ENCODE measurements at places on chromosomes 5 and 9.

GRCh38 chr5:40549616-40550015, 130.1 kb upstream of the PTGER4 start:
- DNase-seq = no peak

DNA sequence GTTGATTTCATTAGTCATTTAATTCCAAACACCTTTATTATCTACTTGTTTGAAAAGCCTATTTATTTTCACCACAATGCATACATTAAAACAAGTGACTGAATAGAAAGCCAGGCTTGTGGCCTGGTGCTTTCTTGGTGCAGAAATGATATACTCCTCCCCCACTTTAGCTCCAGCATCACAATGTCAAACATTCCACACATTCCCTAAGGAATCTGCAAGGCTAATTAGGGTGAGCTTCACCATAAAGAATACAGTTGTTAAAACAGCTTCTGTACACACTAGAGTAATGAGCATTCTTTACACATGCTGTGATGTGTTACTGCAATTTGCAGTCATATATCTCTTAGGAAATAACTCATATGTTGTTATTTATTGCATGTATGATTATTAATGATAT, 705.7 kb downstream of the CETN3 start:
- no peak for DNase-seq

- no peak for DNase-seq
These were observed 312.2 kb downstream of the SPOCK1 start for GRCh38 chr5:137186759-137187461.

DNA sequence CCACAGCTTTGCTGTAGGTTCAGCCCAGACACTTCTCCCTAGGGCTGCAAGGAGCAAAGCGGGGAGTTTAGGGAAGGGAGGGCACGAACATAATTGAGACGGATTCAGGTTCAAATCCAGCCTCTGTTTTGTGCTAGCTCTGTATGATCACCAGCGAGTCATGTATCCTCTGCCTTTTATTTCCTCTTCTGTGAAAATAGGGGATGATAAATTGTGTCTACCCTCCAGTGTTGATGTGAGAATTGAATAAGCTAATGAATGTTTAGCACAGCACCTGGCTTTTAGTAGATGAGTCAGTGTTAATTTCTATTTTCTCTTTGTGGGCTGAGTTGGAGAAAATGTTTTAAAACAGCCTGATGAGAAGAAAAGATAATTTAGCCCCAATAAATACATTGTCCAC, 6.2 kb downstream of the MLANA start:
- DNase-seq = no peak

- DNase-seq = no peak
These were observed 17.7 kb upstream of the CARTPT start for GRCh38 chr5:71701407-71701806.

DNA sequence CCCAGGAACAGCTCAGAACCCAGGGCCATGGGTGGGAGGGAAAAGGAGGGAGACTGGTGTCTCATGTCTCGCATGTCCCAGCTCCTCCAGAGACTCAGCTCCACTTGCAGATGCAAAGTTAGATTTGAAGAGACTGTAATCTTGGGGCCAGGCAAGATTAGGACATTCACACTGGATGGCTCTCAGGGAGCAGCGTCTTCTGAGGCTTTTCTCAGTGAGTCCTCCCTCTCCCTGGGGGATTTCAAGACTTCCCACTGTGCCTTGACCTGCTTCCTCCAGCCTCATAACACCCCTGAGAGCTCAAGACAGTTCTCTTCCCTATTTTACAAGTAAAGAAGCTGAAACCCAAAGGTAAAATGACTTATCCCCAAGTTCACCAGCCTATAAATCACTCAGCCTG, 10.5 kb upstream of the TCOF1 start:
- DNase-seq = no peak

- no peak for DNase-seq
These were observed 12.0 kb downstream of the ADRA1B start for GRCh38 chr5:159928122-159928909.

DNA sequence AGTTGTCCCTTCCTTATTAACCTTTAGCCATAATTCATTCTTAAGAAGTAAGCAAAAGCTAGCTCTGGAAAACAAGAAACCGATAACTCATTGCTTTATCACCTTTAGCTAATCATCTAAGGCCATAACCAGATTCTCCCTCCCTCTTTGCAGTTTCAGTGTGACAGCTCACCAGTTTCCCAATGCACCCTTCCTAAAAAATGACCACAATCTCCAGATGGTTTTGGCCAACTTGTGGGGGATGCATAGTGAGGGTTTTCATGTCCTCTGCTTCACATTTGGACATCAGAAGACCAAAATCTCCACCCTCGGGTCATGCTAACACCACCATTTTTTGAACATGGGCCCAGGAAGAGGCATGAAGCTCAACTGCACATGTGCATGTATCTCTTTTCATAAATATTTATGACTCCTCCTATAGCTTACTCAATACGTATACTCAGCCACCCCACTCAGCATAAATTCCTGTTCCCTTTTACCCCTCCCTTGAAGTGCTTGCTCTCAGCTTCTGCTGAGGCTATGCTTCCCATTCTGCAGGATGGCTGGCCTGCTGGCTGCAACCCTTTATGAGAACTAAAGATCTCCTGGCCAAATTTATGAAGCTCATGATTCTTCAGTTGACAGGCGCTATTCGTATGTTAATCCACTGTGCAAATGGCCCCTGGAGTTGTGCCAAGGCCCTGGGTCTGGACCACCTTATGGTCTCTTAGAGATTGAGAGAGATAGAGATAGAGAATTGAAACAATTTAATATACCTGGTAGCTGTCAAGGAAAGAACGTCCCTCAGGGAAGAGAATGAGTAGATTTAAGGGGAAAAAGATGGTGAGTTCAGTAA, 14.8 kb downstream of the PPP3R2 start:
- peak; percentile 17 for DNase-seq

DNA sequence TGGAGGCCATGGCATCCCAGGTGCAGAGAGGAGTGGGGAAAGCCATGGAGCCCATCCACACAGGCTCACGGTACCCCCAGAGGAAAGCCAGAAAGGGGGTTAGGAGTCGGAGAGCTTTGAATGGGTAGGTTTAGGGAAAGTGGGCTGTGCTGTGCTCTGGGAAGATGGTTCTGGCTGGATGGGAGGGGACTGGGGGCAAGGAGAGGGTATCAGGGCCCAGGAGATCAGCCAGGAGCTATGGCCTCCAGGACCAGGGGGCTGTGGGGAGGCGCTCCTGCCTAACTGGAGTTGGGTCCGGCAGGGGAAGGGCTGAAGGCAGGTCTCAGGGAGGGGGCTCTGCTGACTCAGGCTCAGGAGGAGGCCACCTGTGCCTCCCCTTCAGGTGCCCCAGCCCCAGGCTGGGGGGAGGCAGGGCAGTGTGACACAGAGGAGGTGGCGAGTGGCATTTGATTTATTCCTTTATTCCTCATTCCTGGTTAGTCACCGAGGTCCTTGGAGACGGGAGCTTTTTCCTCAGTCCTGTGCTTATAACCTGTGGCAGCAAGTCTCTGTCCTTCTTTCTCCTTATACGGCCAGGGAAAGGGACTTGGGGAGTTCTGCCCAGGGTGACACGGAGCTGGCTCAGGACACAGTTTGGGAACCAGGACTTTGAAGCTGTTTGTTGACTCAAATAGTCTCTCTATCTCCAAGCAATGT, 60.8 kb downstream of the TSTD2 start:
- no peak for DNase-seq

DNA sequence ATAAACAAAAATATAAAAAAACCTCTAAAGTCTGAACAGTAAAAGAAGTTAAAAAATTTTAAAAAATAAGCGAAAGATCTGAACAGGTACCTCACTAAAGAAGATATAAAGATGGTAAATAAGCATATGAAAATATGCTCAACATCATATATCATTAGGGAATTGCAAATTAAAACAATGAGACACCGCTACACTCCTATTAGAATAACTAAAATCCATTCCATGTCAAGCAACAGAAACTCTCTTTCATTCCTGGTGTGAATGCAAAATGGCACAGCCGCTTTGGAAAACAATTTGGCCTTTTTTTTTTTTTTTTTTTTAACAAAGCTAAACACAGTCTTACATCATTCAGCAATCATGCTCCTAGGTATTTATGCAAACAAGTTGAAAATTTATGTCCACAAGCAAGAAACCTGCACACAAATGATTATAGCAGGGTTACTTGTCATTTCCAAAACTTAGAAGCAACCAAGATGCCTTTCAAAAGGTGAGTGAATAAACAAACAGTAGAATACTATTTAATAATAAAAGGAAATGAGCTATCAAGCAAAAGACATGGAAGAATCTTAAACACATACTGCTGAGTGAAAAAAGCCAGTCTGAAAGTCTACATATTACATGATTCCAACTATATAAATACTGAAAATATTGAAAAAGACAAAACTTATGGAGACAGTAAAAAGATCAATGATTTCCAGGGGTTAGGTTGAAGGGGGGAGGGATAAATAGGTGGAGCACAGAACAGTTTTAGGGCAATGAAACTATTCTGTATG, 22.1 kb downstream of the ANXA1 start:
- no peak for DNase-seq

DNA sequence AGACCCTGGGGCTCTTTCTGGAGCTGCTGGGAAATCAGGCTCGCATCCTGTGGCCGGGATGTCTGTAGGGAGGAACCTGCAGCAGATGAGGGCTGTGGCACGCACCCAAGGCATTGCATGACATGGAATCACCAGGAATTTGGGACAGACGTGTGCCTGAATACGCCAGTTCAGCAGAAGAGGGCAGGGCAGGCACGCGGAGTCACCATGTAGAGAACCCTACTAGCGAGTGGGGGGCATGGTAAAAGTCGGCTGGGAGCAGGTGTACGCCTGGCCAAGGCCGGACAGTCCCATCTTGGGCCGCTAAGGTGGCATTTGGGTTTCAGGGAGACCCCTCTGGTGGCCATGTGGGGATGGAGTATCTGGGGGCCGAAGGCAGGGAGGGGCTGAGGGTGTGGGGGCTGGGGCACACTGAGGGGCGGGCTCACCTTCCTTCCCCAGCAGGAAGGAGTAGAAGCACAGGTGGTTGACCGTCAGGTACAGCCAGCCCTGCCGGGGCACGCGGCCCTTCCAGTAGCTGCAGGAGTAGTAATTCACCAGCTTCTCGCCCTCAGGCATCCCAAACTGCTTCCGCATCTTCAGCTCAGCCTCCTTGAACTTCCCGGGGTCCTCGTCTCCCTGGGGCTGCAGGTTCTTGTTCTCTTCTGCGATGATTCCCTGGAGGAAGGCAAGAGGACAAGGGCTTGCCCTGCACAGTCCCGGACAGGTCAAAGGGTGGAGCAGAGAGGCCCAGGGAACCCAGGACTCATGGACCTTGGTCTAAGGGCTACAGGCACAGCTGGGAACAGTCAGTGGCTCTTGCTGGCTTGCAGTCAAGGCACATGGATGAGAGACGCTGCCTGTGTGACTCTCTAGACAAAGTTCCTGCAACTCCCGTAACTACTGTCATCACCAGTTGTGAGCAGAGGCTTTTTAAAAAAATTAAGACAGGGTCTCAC, 13.5 kb downstream of the TBC1D9B start:
- DNase-seq = no peak

GRCh38 chr5:107199756-107200155, 471.0 kb downstream of the EFNA5 start:
- no peak for DNase-seq

DNA sequence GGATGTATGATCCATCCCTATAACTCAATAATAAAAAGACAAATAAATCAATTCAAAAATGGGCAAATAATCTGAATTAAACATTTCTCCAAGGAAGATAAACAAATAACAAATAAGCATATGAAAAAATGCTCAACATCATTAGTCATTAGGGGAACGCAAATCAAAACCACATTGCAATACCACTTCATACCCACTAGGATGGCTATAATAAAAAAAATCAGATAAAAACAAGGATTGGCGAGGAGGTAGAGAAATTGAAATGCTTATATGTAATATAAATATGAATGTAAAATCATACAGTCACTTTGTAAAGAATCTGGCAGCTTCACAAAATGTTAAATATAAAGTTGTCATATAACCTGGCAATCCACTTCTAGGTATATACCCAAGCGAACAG, 52.3 kb upstream of the TBCA start:
- DNase-seq = no peak

DNA sequence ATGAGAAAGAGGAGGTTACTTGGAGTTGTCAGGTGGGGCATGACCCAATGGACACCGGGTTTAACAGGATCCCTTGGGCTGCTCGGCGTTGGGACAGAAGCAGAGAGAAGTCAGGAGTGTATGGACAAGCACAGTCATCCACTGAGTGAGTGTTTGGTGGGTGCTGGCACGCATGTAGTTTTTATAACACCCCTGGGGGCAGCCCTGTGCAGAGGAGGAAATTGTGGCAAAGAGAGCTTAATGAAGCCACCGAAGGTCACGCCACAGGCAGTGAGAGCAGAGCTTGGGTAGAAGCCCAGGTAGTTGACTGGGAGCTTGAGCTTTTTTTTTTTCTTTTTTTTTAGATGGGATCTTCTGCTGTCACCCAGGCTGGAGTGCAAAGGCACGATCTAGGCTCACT, 43.2 kb upstream of the IER5L start:
- peak; percentile 37 for DNase-seq

DNA sequence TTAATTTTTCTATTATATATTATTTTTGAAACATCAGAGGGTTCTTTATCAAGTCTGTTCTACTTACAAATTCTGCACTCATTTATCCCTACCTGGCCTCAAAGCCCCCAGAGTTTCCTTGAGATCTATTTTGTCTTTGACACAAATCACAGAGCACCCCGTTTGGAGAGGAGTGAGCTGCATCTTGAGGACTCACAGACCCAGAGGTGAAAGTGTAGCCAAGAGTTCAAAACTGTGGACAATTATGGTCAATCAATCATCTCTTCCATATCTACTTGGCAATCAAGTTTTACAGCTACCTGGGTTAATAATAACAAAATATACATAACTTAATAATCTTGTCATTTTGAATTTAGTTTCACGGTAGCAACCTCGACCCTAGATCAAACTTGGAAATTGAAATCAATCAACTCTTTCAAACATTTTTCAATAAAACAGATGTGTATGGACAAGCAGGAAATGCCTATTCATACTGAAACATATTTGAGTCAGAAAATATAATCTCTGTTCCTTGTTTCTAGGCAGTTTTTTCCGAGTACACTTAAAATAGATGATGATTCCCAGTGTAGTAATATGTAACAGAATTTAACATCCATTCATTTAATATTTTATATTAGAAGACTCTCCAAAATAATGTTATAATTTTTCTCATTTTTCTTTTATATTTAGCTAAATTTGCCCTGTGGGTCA, 13.7 kb upstream of the SYK start:
- no peak for DNase-seq

DNA sequence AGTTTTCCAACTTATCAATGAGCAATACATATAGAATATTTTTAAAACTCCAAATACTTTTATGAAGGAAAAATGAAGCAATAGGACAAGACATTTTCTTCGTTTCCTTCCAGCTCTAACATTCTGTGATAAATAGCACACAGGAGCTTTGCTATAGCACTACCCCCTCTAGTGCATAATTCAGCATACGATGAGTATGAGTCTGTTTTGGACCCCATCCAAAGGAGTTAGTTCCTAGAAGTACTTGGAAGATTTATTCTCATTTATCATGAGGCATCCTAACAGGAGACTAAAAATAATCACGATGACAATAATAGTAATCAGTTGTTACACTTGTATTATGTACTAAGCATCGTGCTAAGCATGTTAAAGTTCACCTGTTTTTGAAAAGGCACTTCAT, 1061.3 kb upstream of the DMAC1 start:
- no peak for DNase-seq

GRCh38 chr5:148145916-148146315, 22.4 kb upstream of the SPINK14 start:
- no peak for DNase-seq
